Kidney capillary endothelial cell (primary cell): ENCODE measurements at places on chromosomes 2 and 18.

- DNase-seq: no peak
Measured at GRCh38 chr18:28332071-28332470, 155.1 kb upstream of the CDH2 start.

DNA sequence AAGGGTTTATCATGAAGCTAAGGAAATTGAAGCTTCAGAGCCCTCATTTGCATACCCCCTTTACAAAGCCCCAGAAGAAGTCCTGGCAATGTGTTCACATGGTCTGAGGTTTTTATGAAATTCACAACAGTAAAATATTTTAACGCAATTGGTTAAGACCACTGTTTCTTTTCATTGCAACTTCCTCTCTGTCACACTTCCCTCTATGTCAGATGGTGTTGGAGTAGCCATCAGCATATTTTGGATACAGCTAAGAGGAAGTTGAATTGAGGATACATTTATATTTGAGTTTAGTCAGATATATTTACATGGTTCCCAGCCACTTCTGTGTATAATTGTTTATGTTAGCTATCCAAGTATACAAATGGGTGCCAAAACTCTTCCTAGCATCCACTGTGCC lies 170.0 kb downstream of the TXNL1 start:
- DNase-seq: no peak

DNA sequence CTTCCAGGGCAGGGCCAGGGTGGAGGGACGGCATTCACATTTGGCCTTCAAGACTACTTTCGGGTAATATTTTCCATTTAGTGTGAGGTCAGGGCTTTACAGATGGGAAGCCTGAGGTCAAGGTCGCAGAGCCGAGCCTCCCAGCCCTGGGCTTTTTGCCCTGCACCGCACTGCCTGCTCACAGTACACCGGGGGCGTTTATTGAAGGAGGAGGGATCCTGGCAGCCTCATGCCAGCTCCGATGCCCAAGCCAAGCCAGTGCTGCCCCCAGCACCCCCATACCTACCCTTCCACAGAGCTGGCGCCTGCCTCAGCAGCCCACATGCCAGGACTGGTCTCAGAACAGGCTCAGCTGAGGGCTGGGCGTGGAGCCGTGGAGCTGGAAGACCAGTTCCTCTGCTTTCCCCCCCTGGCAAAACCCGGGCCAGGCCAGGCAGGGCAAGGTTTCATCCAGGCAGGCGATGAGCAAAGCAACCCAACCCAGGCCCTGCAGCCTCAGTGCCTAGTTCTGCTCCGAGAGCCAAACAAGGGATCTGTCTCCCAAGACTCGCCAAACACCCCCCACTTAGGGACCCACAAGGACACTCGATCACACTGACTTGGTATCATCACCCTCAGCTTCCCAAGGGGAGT lies 11.9 kb downstream of the SDC1 start:
- no peak for DNase-seq

- DNase-seq: no peak
Measured at GRCh38 chr2:199440118-199440517, 17.6 kb downstream of the SATB2 start.

- DNase-seq: no peak
Measured at GRCh38 chr2:189614585-189614984, 34.0 kb upstream of the SLC40A1 start.

- peak; percentile 54 for DNase-seq
Measured at GRCh38 chr2:216635701-216636550, 2.7 kb downstream of the IGFBP2 start.

GRCh38 chr2:70045405-70045804 lies 41.9 kb upstream of the PCBP1 start:
- DNase-seq: no peak

GRCh38 chr2:65062843-65063825 lies 6.9 kb downstream of the CEP68 start:
- DNase-seq: no peak

DNA sequence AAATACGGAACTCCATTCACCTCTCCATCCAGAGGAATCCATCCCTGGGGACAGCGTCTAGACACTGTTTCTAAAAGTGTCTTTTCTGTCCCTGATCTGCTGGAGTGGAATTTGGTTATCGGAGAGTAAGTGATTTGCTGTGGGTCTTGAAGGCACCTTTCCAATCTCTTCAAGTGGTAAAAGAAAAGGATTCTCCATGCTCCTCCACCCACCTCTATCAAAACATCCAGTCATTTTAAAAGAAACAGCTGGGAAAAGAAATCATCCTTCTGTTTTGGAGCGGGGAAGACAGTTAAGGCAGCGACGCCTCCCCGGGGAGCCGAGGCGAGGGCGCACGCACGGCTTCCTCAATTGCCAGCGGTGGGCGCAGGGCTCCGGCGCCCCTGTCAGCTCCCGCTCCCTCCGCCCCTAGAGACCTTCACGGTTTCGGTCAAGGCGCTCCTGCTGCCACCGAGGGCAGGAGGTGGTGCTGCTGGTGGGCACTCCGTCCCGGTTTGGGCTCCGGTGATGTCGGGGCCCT lies 547 bp downstream of the SLC35F5 start:
- peak; percentile 38 for DNase-seq

DNA sequence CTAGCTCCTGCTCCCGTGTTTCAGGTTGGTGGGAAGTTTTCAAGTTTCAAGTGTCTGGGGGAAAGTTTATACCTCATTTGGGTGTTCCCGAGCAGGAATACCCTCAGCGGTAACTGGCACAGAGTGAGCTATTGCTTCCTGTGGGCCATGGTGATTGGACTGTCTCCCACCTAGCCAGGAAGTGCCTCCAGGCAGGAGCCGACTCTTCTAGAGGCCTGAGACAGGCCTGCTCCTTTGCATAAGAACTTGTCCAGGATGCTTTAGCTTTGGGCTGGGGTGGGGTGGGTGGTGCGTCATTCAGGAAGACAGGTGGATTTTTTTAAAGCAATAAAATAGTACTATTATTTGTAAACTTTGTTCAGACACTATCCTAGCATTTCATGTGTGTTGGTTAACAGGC lies 23.5 kb upstream of the DNMT3A start:
- DNase-seq: no peak

DNA sequence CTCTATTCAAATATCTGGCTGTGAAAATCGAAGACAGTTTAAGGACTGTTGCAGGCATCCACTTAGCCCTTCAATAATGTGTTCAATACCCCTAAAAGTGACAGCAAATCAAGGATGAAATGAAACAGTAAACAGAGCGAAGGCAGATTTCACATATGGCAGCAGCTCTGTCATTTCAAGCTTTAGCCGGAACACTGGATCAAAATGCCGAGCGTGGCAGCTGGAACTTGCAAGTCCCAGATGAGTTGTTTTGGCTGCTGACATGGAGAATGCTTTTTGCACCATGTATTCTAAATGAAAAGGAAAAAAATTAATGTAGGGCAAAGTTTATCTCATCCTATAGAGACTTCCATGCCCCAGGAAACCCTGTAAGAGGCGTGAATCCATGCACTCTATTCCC lies 18.0 kb downstream of the LRRC30 start:
- no peak for DNase-seq

GRCh38 chr2:14126846-14127245 lies 505.7 kb upstream of the LRATD1 start:
- no peak for DNase-seq

DNA sequence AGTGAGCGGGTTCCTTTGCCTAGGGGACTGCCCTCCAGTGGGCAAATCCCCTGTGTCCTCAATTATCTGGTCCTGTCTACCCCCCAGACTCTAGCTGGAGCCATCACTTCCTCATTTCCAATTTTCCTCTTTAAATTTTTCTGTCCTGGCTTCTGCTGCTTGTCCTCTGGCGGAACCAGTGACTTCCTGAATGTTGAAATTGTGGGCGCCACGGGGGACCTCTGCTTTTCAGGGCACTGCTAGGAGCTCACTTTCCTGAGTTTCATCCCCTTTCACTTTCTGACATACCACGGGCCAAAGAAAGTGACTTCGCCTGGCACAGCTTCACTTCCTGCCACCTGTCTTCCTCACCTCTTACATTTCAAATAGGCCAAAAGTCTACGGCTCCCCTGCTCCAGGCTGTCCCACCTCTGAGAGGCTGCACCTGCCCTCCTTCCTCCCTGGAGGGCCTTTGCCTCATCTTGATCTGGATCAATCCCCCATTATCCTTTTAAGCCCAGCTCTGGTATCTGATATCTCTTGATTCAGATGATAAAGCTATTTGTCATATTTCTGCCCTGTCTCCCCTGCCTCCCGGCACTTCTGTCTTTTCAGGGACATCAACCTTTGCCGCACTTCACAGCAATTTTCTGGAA lies 1.4 kb upstream of the MARCO start:
- no peak for DNase-seq
